ENCODE measurements at places on chromosomes 12 and 14.

DNA sequence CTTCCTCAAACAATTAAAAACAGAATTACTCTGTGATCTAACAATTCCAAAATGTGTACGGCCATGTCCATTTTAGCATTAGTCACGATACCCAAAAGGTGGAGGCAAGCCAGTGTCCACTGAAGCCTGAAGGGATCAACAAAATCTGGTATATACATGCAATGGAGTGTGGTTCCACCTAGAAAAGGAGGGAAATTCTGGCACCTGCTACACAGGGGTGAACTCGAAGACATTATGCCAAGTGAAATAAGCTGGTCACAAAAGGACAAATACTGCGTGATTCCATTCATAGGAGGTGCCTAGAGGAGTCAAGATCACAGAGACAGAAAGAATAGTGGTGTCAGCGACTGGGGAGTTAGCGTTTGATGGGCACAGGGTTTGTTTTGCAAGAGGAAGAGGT, 331.4 kb downstream of the MED13L start:
- DNase-seq, result no peak

DNA sequence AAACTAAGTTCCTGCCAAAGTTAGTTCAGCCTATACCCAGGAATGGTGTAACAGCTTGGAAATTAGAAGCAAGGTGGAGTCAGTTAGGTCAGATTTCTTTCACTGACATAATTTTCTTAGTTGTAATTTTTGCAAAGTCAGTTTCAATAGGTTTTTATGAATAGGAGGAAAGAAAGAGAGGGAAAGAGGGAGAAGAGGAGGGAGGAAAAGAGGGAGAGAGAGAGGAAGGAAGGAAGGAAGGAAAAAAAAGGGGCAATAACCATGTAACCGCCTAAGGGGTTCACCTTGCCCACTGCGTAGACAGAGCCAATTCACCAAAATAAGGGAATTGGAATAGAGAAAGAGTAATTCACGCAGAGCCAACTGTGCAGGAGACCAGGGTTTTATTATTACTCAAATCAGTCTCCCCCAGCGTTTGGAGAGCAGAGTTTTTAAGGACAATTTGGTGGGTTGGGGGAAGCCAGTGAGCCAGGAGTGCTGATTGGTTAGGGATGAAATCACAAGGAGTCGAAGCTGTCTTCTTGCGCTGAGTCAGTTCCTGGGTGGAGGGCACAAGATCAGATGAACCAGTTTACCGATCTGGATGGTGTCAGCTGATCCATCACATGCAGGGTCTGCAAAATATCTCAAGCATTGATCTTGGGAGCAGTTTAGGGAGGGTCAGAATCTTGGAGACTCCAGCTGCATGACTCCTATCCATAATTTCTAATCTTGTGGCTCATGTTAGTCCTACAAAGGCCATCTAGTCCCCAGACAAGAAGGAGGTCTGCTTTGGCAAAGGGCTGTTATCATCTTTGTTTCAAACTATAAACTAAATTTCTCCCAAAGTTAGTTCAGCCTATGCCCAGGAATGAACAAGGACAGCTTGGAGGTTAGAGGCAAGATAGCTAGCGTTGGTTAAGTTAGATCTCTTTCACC, 126.0 kb upstream of the AMIGO2 start:
- no peak for DNase-seq

GRCh38 chr14:75392686-75393641, 34.9 kb upstream of the JDP2 start:
- no peak for DNase-seq

- DNase-seq, result no peak
These were observed 298.7 kb downstream of the RPL10L start for GRCh38 chr14:46352844-46353243.
